ENCODE measurements at places on chromosomes 4 and X.

GRCh38 chr4:130703211-130703935 is 1607.4 kb downstream of the C4orf33 start:
- DNase-seq, result no peak

DNA sequence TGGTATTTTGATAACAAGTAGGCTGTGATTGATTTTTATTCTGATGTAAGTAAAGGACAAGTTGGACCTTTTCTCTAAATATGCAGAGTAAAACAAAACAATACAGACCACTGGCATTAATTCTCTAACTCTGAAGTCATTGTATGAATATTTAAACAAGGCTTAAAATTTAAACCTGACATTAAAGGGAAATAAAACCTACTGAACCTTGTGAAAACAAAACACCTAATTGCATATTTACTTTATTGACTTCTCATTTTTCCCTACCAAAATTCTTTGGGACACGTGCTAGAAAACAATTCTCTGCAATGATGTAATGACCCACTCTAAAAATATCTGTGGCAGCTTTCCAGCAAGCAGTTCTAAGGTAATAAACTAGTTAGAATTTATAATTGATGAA is 369.7 kb upstream of the TRAM1L1 start:
- DNase-seq, result no peak

DNA sequence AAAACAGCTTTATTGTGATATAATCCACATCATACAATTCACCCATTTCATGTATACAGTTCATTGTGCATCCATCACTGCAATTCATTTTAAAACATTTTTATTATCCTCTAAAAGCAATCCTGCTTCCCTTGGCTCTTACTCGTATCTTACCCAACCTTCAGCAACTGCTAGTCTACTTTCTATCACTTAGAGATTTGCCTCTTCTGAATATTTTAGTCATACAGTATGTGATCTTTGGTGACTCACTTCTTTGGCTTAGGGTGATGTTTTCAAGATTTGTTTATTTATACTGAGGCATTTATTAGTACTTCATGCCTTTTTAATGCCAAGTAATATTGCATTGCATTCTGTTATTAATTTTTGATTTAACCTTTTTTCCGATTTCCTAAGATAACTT is 15.0 kb upstream of the MSMO1 start:
- DNase-seq, result no peak

DNA sequence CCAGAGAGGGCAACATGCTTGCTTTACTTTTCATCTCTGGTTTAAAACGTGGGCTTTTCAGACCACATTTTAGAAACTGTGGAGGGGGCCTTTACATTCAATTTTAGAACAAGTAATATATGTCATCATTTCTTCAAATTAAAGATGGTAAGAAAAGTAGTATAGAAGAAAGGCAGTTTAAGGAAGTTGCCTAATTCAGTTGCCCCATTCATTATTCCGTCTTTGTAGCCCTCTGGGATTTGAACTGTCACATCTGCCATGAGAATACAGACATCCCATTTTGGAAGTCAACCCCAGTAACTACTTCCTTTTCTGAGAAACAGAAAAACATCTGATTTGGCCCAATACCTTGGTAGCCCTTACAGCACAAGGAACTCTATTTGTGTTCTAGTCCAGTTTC is 61.2 kb downstream of the PASD1 start:
- DNase-seq, result no peak

- DNase-seq, result no peak
Observed at GRCh38 chrX:69173906-69174305, 8.7 kb upstream of the PJA1 start.

- DNase-seq, result no peak
Observed at GRCh38 chr4:7691982-7692381, 247.7 kb downstream of the AFAP1 start.

DNA sequence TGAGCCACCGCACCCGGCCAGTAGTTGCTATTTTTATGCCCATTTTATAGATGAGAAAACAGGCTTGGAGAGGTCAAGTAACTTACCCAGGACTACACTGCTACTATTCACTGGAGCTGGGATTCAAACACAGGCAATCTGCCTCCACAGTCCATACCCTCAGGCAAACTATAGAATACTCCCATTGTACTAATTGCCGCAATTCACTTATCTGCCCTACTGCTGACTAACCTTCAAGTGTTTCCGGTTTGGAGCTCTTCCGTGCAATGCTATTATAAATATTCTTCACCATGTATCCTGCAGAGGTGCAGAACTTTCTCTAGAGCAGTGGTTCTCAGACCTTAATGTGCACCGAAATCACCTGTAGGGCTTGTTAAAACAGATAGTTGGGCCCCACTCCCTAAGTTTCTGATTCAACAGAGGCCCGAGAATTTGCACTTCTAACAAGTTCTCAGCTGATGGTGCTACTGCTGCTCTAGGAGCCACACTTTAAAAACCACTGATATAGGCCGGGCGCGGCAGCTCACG is 1.9 kb upstream of the G3BP2 start:
- DNase-seq, result no peak

- DNase-seq, result no peak
Observed at GRCh38 chrX:70449457-70449966, 4.9 kb downstream of the DLG3 start.

GRCh38 chr4:20119141-20119540 is 132.6 kb upstream of the SLIT2 start:
- DNase-seq, result no peak

DNA sequence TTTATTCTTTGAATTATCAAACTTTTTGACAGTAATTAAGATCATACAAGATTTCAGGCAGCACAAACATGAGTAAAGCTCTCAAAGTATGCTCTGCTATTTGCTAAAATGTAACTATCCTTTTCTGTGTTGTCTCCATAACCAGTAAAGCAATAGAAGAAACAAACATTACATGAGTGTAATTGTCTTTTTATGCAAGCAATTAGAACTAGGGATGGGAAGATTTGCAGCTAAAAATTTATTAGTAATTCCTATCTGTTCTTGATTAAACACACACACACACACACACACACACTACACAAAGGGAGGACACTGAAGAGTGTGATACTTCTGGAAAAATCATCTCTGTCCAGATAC is 512.9 kb downstream of the FAT4 start:
- no peak for DNase-seq

DNA sequence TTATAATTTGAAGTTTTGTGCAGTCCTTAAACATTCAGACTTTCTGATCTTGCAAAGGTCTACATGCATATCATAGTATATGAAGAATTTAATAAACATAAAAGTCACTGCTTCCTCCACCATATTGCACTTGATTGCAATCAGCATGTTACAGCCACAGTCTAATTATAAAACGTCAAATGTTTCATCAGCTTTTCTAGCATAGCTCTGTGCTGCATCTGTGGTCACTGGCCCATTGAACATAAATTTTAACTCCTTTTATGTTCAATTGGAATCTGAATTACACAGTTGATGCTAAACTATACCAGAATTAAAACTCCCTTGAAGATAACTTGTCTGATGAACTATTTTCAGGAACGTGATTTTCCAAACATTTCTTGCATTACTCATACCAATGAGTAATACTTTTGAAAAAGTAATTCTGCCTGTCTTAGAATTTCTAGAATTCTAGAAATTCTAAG is 329.1 kb downstream of the GALNTL6 start:
- no peak for DNase-seq

GRCh38 chr4:150316332-150317205 is 238.3 kb downstream of the DCLK2 start:
- DNase-seq, result no peak

- no peak for DNase-seq
Observed at GRCh38 chr4:124262211-124263179, 450.0 kb downstream of the ANKRD50 start.

DNA sequence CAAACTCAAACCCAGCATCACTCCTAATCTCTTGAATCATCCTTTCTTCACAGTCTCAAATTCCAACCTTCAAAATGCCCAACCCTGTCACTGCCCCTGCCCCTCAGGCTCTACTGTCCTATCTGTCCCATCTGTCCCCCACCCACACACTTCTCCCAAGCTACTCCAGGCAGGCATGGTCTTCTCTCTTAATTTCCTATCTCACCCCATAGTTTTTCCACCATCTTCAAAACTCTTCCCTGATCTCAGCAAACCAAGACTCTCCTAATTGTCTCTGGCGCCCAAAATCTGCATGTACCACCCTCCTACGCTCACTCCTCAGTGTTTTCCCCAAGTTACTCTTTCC is 644 bp downstream of the LAMP2 start:
- DNase-seq, result no peak

- no peak for DNase-seq
Observed at GRCh38 chr4:24796620-24797019, 1.2 kb downstream of the SOD3 start.

DNA sequence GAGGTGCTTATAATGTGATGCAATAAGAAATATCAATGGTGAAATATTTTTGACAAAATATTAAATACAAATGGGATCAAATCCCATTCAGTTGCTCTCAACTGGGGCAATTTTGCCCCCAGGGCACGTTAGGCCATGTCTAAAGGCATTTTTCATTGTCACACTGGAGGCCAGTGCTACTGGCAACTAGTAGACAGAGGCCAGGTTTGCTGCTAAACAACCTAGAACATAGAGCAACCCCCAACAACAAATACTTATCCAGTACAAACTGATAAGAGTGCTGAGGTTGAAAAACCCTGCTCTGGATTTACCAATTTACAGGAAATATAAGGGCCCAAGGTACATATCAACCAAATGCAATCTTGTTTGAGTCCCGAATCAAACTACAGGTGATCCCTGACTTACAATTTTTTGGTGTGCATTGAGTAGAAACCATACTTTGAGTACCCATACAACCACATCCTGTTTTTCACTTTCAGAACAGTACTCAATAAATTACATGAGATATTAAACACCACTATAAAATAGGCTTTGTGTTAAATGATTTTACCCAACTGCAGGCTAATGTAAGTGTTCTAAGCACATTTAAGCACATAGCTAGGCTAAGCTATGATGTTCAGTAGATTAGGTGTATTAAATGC is 237.5 kb downstream of the HNRNPD start:
- DNase-seq, result no peak

Measured in NCI-H1436 treated with DMSO at 0.1 percent for 48 hours (cell line).